ENCODE measurements at places on chromosomes 16 and 17. TPM values are rescaled to one million over a fixed set of nuclear protein-coding genes. Genes with fewer than 3 reads are reported as not detected.

FAHD1 gene
- total RNA-seq, result 13.3 TPM

TPSB2 gene
- total RNA-seq, result not detected

DNA sequence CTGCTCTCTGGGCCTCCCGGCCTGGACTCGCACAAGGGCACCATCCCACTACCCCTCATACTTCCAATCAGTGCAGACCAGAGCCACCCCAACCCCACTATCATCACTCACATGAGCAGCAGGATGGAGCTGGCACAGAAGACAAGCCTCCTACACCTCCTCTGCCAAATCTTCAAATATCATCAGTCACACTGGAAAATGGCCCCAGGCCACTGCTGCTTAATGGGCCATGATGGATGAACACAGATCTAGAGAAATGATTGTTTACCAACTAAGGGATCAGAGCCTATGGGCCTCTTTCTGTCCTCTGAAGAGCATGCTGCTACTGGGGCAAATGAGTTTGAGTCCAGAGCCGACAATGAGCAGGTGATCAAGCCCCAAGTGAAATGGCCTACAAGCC, 165.5 kb downstream of the GRIN2A start:
- H3K27me3 ChIP-seq, result peaks cover 7% of the 10 kb centered on the region
- no peaks in the 10 kb centered on the region for H3K36me3 ChIP-seq
- H3K4me1 ChIP-seq, result no peaks in the 10 kb centered on the region
- no peak overlapping the region for H3K27ac ChIP-seq
- no peak for DNase-seq

DNA sequence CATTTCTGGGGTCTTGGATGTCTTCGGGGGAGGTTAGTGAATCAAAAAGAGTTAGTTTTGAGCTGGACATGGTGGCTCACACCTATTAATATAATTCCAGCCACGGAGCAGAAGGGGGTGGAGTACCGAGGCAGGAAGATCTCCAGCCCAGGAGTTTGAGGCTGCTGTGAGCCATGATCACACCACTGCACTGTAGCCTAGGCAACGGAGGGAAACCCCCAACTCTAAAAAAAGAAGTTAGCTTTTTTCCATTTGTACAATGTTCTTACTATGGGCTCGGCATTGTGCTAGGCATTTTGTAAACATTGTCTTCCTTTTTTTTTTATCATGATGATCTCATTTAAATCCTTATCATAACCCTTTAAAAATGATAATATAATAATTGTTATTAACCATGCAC, 8.3 kb upstream of the SNF8 start:
- no peak overlapping the region for H3K27ac ChIP-seq
- H3K4me3 ChIP-seq, result no peak overlapping the region
- H3K27me3 ChIP-seq, result no peaks in the 10 kb centered on the region
- peak; percentile 68 for DNase-seq

DNA sequence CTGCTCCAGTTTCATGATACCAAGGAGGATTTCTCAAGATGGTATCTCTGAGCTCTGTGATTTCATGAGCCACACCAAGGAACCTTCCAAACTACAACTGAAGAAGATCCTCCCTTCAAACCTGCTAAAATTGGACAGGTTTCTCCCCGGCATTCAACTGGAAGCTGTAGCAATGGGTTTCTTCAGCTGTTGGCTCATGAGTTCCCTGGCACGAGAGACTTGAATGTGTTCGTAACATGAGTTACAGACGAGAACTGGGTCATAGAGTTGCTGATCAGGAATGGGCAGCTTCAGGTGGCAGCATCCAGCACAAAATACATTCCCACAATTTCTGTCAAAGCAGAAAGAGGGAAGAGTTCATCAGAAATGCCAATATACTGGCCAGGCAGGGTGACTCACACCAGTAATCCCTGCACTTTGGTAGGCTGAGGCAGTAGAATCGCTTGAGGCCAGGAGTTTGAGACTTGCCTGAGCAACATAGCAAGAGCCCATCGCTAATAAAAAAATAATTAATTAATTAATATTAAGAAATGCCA, 3.4 kb upstream of the HSF5 start:
- no peak overlapping the region for H3K4me3 ChIP-seq
- H3K27me3 ChIP-seq, result no peaks in the 10 kb centered on the region
- peaks cover 60% of the 10 kb centered on the region for H3K36me3 ChIP-seq
- peaks cover 6% of the 10 kb centered on the region for H3K4me1 ChIP-seq
- DNase-seq, result no peak

- no peaks in the 10 kb centered on the region for H3K36me3 ChIP-seq
- no peak for DNase-seq
- H3K27me3 ChIP-seq, result peaks cover 4% of the 10 kb centered on the region
- peaks cover 5% of the 10 kb centered on the region for H3K4me1 ChIP-seq
- no peak overlapping the region for H3K4me3 ChIP-seq
Measured at GRCh38 chr16:50390914-50391716, 22.3 kb upstream of the BRD7 start.

DNA sequence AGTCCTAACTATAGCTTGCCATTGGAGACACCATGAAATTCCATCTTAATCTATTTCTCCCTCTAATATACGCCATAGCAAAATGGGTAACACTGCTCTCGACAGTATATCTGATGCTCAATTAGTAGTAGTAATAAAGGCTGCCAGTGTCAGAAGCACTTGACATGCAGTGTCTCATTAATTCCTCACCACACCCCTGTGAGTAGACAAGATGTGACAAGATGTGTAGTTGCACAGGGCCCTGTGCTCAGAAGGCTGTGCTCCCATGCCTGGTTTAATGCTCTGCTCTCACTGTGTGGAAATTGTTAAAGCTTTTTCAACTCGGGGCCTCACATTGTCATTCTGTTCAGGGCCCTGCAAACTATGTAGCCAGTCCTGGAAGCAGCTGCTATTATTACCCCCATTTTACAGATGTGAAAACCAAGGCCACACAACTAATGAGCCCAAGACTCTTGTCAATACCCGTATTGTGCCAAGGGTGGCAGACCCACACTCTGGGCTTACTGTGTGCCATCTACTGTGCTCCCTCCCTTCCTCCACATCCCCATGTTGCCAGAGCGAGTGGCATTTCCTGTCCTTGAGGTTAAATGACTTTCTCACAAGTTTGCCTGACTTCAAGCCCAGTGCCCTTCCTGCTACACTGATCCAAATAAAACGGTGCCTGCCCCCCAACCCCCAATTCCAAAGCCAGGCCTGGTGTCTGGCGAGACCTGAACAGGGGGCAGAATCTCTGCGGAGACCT, 287.3 kb upstream of the CCL2 start:
- no peak overlapping the region for H3K4me3 ChIP-seq
- no peak overlapping the region for H3K27ac ChIP-seq

Measured in B cell (primary cell).